ENCODE measurements at places on chromosomes 5 and 9.

- no peak for DNase-seq
Measured at GRCh38 chr9:7178729-7179128, 421.0 kb downstream of the KDM4C start.

DNA sequence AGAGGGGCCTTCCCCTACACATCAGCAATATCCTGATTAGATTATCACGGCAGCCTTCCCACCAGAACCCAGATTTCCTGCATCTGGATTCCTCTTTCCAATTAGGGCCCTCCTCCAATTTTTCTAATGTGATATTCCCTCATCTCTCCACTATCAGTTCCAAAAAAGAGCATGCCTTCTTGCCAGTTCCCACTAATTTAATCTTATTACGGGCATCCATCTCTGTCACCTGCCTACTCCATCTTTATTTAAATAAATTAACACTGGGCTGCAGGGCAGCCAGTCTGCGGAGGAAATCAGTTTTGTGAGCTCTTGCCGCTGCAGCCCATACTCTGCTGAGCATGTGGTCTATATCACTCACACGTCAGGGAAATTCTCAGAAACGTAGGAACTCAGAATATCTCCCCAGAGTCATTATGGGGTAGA, 16.6 kb upstream of the FBP2 start:
- no peak for DNase-seq

GRCh38 chr5:92800365-92800764, 780.7 kb downstream of the NR2F1-AS1 start:
- DNase-seq, result no peak

- DNase-seq, result no peak
Measured at GRCh38 chr9:37503736-37504135, 18.0 kb downstream of the POLR1E start.

- DNase-seq, result no peak
Measured at GRCh38 chr5:179161901-179162300, 101.7 kb downstream of the ZNF354C start.

DNA sequence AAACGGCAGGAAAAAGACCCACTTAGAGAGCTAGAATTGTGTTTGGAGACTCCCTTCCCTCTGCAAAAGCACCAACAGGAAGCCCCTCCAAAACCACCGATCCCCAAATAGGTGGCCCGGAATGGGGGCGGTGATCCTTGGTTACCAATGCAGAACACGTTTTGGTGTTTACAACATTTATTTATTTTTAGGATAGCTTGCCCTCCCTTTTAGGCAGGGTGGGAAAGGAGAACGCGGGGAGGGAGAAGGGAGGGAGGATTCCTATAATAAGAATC, 579 bp upstream of the NTRK2 start:
- no peak for DNase-seq

- DNase-seq, result no peak
Measured at GRCh38 chr5:78003919-78004318, 227.8 kb upstream of the TBCA start.

DNA sequence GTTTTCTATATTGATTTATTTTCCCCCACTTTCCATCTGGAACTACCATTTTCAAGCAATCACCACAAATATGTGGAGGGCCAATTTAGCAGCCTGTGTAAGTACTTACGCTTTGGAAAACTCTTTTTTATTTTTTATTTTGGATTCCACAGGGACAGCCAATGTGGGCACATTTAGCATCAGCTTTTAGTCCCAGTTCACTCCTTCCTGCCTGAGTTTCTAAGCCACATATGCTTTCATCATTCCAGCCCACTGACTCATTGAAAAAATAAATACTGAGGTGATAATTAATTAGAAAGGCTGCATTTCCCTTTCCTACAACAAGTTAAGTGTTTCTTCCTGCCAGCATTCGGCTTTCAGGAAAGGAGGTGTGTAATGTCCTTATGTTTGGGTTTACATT, 76.8 kb downstream of the TMEM167A start:
- DNase-seq, result no peak

DNA sequence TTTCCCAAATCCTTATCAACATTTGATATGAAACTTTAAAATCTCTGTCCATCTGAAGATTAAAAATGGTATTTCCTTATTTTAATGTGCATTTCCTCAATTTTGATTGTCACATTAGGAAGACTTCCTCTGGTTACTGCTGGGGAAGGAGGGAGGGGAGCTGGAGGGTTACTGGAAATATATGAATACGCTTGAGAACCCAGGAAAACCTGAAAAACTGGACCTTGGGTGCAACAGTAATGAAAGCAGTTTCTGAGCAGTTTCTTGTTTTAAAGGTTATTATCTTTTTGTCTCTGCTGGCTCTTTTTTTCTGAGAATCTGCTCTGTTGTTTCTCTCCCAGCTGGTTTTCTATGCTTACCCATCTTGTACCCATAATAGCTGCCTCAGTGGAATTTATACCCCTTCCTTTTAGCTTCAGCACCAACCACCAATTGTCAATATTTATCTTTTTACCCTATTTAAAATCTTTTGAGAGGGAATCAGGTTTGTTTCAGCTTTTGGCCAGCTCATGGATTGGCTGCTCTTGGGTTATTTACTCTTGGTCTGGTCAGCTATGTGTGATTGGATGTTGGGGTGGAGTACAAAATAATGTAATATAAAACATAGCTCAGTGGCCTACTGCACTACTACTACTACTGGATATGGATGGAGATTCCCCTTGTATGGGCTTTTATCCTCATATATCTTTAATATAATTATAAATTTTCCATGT, 67.4 kb downstream of the UNC13B start:
- no peak for DNase-seq

GRCh38 chr9:105835721-105836120, 141.4 kb downstream of the TMEM38B start:
- DNase-seq, result no peak

DNA sequence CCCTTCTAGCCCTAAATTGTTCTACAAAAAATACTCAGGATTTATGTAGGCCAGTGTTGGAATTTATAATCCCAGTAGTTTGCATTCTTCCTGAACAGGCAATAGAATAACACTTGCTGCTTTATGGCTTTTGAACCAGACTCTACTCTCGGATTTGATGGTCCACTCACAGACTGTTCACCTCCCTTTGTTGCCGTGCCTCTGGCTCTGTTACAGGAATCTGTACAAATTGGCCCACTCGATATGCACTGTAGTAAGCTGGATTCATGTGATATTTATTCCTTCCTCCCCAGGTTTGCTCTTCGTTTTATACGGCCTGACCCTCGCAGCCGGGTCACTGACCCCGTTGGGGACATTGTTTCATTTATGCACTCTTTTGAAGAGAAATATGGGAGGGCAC, 43.7 kb downstream of the FAF2 start:
- DNase-seq, result no peak

DNA sequence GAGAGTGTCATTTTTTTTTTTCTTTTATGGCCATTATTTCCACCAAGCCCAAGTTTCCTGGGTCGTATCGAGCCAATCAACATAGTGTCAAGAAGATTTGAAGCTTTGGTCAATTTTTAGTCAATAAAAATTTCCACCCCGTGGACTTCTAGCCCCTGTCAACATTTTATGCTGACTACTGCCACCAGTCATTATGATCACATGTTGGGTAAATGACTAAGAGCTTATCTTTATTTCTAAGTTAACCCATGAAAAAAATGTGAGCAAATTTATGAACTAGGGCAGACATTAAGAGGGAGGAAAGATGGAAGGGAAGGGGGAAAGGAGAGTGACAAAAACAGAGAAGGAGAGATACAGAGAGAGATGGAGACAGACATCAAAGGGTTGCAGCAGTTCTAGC, 143.5 kb upstream of the ALDH1B1 start:
- no peak for DNase-seq

- DNase-seq, result no peak
Measured at GRCh38 chr5:168667301-168667840, 88.2 kb upstream of the PANK3 start.

DNA sequence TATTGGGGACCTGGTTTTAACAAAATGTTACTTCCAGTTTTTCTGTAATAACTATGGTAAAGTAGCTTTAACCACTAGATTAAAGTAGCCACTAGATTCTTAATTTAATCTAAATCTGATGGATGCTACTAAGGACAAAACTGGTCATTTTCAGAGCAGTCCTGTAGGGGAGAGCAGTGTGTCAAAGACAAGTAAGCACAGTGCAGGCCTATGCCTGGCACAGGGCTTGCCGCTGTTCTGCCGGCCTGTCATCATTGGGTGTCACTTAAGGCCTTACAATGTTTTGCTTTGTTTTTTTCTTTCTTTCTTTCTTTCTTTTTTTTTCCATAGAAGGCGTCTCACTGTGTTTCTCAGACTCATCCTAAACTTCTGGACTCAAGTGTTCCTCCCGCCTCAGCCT, 53.0 kb upstream of the NXNL2 start:
- no peak for DNase-seq

- DNase-seq, result no peak
Measured at GRCh38 chr9:132341177-132341840, 13.5 kb downstream of the SETX start.

- no peak for DNase-seq
Measured at GRCh38 chr5:81895307-81895706, 76.5 kb upstream of the ATG10 start.

DNA sequence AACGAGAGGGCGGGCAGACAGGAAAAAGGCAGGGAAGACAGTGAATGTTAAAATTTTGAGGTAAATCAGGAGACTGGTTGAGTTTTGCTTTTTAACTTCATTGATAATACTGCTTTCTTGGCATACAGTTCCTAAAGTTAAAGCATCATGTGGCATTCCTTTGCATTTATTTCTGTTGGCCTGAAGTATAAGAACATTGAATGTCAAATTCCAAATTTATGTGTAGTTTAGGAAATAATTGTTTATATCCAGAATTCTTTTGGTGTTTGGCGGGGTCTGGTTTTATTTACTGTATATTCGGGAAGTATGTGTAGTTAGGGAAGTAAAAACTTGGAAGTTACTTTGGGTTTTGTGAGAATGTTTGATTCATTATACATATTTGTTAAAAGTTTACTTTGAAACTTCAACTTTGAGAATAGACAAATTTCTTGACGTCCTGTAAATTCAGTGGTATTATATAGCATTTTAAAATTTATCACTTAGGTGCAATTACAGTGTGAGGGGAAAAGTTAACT, 83.2 kb downstream of the PTPDC1 start:
- DNase-seq, result no peak

DNA sequence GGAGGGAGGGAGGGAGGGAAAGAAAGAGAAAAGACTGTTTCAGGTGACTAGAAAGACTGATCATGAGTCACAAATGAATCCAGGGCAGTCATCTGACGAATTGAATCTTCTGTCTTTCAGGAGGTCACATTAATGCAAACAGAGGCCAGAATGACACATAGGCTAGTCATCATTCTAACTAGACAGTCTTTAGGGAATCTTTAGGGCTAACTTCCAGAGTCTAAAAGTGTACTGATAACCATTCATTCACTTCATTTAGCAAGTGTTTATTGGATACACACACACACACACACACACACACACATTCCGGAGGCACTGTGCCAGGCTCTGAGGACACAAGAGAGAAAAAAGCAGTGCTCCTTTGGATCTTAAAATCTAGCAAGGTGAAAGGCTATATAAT, 156.7 kb downstream of the EBF1 start:
- DNase-seq, result no peak

- DNase-seq, result no peak
Measured at GRCh38 chr9:93061791-93062763, 3.6 kb downstream of the SUSD3 start.

DNA sequence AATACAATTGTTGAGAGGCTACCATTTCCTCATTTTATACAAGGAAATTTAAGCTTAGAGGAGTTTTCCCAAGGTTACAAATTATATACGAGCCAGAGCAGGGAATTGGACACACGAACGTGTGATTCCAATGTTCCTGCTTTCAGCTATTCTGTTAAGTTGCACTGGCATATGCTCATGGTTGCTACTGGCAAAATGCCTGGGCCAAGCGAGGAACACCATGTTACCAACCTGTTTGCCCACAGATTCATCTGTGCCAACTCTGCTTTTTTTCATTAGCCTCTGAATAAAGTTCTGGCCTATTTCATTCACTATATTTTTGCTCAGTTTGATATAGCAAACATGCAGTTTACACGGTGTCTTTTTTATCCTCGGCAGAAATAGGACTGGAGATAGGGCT, 5.1 kb upstream of the C5orf46 start:
- DNase-seq, result no peak

DNA sequence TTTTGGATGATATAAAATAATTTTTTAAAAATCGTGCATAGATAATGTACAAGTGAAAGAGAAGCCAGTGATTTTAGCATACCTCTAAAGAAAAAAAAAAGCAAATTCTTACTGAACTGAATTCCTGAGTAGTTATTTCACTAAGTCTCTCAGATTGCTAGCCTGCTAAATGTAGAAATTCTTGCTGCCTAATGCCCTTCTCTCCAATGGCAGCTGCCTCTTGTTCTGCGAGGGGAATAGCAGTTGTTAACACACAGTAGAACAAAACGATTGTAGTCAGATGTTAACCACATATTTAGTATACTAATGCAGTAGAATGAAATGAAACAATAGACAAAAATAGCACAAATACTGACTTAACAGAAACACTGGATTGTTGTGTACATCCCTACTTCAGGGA, 26.8 kb downstream of the SMAD5 start:
- no peak for DNase-seq
